Endothelial cell (in vitro differentiated cells): ENCODE measurements at places on chromosomes 12 and 14.
A peak's percentile ranks its signal among the peaks of the same experiment; 100 is the strongest.

- DNase-seq = no peak
Observed at GRCh38 chr14:106268013-106268727, 741.8 kb downstream of the TMEM121 start.

- DNase-seq = no peak
Observed at GRCh38 chr12:97323154-97323553, 139.4 kb upstream of the RMST start.

GRCh38 chr14:98955741-98956070, 316.3 kb downstream of the BCL11B start:
- no peak for DNase-seq

GRCh38 chr12:72304751-72305150, 32.6 kb downstream of the TRHDE start:
- DNase-seq = no peak

GRCh38 chr14:103626146-103626850, 2.7 kb upstream of the KLC1 start:
- no peak for DNase-seq

GRCh38 chr14:68139431-68140075, 320.0 kb downstream of the RAD51B start:
- DNase-seq = no peak

GRCh38 chr12:67539946-67540345, 108.6 kb upstream of the DYRK2 start:
- DNase-seq = no peak

- DNase-seq = no peak
Observed at GRCh38 chr12:78331753-78332152, 501.1 kb downstream of the NAV3 start.

DNA sequence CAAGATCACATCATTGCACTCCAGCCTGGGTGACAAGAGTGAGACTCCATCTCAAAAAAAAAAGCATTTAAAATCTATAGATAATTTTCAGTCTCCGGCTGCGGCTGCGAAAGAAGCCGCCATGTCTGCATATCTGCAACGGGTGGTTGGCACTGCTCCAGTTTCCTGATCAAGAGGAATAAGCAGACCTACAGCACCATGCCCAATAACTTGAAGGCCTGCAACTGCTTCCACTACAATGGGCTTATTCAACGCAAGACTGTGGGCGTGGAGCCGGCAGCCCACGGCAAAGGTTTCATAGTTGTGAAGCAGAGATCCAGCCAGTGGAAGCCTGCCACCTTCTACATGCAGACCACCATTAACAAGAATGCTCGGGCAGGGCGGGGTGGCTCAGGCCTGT, 30.6 kb upstream of the EID3 start:
- no peak for DNase-seq

DNA sequence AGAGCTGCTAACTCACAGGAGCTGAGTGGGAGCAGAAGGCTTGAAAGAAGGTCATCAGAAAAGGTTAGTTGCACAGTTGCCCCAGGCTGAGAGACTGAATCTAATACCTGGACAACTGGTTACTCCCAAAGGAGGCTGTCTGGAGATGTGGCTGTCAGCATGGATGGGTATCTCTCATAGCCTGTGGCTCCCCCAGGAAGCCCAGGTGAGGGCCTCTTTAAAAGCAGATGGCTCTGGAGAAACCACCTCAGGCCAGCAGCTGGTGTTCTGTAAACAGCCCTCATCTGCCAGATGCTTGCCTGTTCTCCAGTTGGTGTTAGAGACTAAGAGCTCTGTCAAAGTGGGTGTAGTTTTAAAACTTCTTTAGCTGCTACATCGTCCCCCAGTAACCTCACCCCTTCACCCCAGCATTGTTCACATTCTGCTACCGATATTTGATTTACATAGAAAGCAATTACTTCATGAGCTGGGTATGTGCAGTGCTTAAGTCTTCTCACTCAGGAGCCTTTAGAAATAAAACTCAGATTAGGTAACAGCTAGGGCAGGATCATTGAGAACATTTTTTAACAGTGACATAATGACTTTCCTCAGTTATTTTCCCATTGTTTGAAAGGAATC, 25.8 kb downstream of the DACT1 start:
- no peak for DNase-seq

- no peak for DNase-seq
Observed at GRCh38 chr14:103512701-103513611, 9.7 kb downstream of the CKB start.

- no peak for DNase-seq
Observed at GRCh38 chr14:90281756-90282155, 25.4 kb downstream of the PSMC1 start.

- no peak for DNase-seq
Observed at GRCh38 chr14:104749111-104749649, 3.8 kb upstream of the SIVA1 start.

DNA sequence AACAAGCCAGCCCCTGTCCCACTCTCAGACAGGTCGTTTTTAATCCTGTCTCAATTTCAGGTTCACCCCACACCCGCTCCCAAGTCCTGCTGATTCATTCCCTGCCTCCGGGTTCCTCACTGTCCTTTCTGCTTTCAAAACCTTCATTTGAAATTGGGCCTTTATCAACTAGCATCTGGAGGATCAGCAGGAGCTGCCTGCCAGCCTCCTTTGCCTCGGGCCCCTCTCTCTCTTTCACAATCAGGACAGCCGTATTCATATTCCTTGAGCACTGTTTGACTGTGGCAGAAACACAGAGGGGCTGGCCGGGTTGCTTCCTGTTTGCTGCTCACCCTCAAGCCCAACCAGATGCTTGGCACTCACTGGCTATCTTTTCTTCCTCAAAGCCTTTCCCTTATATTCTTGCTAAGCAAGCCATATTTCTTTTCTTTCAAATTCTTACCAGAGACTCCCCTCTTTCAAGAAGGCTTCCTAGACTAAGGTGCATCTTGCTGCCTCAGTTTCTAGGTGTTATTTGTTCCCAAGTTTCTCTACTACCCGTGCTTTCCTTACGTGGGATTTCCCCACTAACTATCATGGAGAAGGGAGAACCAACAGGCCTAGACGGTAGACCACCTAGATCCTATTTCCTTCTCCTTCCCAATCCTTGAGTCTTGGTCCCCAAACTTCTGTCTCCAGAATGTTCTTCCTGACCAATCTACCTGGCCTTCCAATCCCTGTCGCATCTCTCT, 3.0 kb downstream of the GALNT6 start:
- DNase-seq = no peak

DNA sequence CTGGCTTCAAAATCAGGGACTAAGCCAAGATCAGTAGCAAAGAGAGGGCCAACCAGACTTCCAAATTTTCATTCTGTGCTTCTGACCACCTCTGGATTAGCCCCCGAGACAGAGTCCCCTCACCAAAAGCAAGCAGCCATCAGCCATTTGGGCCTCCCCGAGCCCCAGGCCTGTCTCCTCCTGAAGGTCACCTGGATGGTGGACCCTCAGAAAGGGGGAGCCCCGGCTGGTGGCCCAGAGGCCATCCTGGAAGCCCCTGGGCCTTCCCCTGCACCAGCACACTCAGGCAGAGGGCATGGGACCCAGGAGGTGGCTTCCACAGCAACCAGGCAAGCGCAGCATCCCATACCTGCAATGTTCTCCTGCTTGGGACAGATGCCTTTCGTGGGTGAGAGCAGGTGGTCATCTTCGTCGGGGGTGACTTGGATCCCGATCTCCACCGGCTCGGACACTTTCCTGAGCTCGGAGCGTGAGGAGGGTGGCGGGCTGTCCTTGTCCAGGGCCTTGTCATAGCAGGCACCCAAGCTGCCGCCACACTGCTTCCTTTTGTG, 14.8 kb downstream of the BCL11B start:
- DNase-seq = no peak

DNA sequence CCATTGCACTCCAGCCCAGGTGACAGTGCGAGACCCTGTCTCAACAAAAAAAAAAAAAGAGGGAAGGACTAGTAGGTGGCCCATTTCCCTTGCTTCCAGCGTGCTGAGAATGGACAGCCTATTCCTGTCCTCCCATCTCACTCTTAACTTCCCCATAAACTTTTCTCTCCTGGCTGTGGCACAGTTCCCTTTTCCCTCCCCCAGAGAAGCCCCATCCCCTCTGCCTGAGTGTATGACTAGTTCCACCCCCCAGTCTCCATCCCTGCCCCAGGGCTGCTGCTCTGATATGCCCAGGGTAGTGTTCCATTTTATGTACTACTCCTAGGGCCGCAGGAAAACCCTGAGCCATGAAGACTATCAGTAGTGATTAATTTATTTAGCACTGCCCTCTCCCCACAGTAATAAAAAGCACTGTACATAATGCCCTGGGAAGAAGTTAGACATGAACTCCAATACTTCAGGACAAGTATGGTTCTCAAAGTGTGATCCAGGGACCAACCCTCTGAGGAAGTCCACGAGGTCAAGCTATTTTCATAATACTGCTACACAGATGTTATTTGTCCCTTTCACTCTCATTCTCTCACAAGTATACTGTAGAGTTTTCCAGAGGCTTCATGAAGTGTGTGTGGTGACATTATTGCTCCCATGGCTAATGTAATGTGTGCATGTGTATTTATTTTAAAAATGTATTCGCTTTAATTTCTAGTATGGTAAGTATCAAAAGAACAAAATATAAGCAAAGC, 11.5 kb upstream of the CHD4 start:
- no peak for DNase-seq

DNA sequence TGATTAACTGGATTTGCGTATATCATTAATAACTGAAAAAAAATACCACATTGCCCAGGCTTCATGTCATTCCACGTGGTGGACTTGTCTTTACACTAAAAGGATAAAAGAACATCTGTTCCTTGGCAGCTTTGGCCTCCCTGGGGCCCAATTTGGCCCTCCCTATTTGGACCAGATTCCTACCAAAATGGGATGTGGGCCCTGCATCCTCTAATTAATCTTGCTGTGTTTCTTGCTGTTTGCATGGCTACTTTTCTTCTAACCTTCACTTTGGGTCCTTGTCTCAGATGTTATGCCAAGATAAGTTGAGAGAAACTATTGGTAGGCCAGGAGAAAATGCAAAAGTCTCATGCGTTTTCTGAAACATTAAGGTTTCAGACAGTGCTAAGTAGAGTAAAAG, 57.5 kb downstream of the PTHLH start:
- DNase-seq = no peak

GRCh38 chr12:76024942-76025600, 6.5 kb downstream of the PHLDA1 start:
- no peak for DNase-seq

DNA sequence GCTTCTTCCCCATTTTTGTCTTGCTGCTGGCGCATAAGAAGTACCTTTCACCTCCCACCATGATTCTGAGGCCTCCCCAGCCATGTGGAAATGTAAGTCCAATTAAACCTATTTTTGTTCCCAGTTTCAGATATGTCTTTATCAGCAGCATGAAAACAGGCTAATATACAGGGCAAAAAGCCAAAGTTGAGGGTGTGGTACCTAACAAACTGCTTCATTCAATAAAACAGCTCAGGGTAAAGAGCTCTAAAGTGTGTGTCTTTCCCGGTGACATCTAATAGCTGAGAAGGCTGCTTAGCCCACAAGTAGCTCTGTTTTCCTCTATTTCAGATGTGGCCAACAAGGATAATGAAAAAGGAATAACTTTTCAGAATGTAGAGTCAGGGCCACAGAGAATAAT, 76.7 kb upstream of the SLC8A3 start:
- no peak for DNase-seq

DNA sequence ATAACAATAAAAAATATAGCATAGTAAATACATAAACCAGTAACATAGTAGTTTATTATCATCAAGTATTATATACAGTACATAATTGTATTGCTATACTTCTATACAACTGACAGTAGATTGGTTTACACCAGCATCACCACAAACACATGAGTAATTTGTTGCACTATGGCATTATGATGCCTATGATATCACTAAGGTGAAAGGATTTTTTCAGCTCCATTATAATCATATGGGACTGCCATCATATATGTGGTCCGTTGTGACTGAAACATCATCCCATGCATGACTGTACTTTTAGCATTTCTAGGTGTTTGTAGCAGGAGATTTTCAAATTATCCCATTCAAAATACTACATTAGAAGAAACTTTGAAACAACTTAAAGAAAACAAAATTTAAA, 77.8 kb downstream of the IFT81 start:
- DNase-seq = no peak

- DNase-seq = no peak
Observed at GRCh38 chr12:39237004-39237403, 205.9 kb downstream of the KIF21A start.

GRCh38 chr12:66716522-66716921, 37.6 kb upstream of the GRIP1 start:
- DNase-seq = no peak

DNA sequence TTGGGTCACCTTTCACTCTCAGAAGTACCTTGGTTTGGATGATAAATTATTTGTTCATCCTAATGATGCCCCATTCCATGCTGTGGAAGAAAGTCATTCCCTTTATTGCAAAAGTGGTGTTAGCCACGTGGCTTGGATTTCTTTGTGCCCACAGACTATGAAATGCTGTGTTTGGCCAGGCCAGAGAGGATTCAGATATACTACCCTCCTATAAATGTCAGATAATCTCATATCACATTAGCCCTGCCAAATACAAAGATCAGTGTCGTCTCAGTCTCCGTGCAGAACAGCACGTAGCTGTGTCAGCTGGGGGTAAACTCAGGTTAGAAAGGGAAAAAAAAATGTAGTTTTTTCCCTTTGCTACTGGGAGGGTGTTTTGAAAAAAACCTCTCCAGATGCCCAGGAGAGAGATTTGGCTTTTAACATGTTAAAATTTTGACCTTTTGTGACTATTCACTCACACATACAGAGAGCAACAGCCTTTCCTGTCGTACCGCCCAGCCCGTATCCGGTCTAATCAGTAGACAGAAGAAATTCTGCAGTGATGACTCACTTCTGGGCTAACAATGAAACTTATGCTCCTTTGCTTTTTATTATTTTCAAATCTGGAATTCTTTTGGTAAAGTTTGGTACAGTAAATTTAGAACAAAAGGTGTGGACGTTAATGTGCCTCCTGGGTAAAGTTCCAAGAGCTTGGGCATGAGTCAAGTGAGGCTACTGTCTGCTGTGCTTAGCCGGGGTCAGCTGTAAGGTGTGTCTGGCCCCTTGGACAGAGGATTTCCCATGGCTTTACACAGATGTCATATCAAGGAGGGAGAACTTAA, 8.5 kb upstream of the PTPRB start:
- DNase-seq = peak; percentile 28

- no peak for DNase-seq
Observed at GRCh38 chr12:121137512-121137911, 4.8 kb downstream of the P2RX7 start.
